ENCODE measurements at places on chromosomes 7 and 10.

DNA sequence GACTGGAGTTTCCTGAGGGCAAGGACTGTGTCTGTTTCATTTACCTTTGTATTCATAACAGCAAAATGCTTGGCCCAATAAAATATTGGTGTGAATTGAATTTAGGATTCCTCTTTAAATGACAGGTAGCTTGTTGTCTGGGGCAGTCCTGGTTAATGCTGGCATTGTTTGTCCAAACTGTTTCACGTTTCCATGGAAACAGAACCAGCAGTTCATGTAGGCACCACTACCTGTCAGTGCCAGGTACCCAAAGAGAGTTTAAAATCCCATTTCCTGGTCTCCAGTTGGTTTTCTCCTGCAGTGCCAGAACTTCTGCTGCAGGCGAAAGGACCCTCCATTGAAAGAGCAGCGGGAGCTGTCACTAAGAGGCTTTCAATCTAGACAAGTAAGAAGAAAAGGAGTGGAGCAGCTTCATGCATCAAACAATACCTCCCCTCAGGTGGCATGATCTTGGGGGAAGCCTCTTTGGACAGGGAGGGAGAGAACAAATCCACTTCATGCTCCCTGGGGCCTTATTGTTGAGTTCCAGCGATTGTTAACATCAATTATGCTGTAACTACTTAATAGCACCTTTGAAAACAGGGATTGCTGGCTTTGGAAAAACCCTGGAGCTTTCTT lies 109.6 kb downstream of the KIF20B start:
- DNase-seq: no peak

GRCh38 chr7:147664541-147664940 lies 926.0 kb upstream of the C7orf33 start:
- DNase-seq: no peak

DNA sequence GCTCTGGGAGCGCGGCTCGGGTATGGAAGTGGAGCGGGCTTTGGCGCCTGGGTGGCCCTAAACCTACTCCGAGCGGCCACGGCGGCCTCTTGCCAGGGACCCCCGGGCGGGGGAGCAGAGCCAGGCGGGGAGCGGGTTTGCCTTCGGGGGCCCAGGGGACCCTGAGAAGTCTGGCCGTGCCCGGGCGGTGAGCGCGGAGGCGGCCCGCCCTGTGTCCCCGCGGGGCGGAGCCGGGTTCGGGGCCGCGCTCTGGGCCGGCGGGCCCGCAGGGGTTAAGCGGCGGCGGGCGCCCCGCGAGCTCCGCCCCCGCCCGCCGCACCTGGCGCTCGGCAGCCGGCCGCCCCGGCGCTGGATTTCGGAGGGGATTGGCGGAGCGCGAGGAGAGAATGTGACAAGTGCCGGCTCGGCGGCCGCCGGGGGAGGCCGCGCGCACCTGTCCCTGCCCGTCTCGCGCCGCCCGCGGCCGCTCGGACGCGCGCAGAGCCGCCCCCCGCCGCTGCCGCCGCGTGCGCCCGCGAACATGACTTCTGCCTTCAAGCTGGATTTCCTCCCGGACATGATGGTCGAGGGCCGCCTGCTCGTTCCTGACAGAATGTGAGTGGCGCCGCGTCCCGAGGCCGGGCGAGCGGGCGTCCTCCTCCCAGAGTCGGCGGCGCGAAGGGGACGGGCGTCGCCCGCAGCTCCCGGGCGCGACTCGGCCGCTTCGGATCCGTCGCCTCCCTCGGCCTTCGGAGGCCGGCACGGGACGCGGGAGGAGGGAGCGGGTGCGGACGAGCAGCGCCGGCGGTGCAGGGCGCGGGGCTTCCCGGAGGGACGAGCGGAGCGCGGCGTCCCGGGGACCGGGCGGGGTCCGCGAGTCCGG lies at the start of gene CELF2:
TSS of gene CELF2 (plus strand) at position 303 of the 862 bp plus-strand sequence. CDS start at position 521, 218 bp downstream.
- DNase-seq: no peak

DNA sequence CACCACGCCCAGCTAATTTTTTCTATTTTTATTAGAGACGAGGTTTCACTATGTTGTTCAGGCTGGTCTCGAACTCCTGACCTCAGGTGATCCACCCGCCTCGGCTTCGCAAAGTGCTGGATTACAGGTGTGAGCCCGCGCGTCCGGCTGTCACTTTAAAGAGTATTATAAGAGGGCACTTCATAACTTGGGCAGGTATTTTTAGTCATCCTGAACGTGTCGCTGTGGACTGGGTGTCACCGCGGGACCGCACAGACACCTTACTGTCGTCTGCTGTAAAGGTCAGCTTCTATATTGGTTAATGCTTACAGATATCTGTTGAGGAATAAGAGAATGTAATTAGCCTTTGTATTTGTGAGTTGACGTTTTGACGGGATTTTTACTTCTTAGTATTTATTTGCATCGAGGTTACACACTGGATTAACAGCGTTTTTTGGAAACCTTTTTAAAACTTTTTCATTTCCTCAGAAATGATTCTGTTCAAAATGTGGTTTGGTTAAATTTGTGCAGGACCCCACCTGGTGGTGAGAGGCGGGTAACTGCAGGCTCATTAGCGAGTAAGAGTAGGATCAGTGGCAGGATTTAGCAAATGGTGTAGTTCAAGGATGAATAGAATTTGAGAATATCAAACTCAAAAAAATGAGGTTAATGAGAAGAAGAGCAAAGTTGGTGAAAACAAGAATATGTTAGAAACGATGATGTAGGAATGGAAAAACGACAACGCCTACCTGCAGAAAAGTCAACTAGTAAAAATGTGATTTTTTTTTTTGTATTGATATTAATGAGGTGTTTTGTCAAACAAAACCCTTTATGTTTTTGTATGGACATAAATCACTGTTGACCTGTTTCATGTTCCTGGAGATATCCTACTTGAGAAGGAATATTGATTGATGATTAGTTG lies 3.2 kb downstream of the DNAJB6 start:
- DNase-seq: no peak

GRCh38 chr10:117272195-117273076 lies 31.5 kb downstream of the SLC18A2 start:
- DNase-seq: no peak

DNA sequence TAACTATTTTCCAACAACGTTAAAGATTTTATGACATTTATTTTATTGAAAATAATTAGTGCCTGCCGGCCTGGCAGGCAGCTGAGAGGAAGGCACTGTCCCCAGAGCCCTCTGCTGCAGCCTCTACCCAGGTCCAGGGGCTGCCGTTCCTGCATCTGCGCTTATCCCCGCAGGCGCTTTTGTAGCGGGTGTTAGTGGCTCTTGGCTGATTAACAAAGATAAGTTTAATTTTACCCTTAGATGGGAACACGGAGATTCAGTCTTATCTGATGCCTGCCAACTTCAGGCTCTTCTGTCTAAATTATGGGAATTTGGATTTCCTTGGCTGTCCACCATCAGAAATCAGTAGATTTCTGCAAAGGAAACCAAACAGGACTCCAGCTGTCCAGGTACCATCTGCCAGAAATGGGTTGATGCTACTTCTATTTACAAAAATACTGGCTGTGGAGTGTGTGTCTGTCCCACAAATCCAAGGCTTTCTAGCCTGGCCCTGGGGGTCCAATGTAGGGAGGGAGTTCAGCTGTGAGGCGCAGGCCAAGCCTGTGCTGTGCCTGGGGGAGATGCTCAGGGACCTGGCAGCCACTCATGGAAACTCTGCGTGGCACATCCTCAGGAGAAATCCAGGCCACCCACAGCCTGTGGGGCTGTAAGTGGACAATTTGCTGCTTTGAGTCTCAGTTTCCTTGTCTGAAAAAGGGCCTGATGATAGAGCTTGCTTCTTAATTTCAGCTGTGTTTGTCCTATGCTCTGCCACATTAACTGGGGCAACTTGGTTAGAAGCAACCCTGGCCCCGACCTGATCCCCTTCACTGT lies 62.0 kb upstream of the IGFBP3 start:
- no peak for DNase-seq

DNA sequence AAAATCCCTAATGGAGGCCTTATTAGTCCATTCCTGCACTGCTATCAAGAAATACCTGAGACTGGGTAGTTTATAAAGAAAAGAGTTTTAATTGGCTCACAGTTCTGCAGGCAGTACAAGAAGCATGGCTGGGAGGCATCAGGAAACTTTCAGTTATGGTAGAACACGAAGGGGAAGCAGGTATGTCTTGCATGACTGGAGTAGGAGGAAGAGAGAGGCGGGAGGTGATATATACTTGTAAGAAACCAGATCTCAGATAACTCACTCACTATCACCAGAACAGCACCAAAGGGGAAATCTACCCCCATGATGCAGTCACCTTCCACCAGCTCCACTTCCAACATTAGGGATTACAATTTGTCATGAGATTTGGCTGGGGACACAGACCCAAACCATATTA lies 35.8 kb downstream of the GNAI1 start:
- DNase-seq: no peak

DNA sequence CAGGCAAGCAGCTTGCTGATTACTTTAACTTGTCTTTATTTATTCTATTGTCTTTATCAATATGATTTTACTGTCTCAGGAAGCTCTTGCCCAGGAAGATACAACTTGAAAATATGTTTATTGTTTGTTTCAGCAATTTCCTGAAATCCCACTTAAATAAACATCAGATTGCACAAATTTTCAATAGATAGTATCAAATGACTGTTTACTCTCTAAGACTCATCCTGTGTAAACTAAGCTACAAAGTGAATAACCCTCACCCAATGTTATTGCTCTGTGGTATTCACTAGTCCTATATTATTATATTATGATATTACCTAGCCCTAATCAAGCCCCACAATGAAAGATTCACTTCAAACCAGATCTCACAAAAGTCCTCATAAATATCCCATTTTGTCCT lies 130.4 kb upstream of the HPS1 start:
- no peak for DNase-seq

GRCh38 chr7:44448922-44449583 lies 41.4 kb downstream of the NUDCD3 start:
- no peak for DNase-seq

DNA sequence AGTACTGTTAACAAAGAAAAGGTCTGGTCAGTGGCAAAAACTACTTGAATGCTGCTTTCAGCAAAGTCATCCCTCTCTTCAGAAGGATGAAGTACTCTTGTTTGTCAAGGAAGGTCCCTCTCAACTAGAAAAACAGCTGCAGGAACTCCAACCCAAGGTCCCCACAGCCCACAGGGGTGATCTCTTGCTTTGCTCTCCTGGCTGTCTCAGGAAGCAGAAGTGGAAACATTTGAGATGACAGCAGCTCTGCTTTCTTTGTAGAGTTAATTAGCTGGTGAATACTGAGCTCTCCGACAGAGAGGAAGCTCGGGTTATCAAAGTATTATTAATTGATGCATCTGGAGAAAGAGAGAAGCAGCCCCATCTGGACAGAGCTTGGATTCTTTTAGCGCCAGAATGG lies 25.4 kb upstream of the LRGUK start:
- peak; percentile 19 for DNase-seq

GRCh38 chr10:71623986-71624291 lies 95.6 kb downstream of the C10orf105 start:
- no peak for DNase-seq

GRCh38 chr10:80196270-80196949 lies 8.9 kb downstream of the ANXA11 start:
- DNase-seq: no peak

GRCh38 chr7:133165001-133165400 lies 83.1 kb upstream of the CHCHD3 start:
- DNase-seq: no peak

DNA sequence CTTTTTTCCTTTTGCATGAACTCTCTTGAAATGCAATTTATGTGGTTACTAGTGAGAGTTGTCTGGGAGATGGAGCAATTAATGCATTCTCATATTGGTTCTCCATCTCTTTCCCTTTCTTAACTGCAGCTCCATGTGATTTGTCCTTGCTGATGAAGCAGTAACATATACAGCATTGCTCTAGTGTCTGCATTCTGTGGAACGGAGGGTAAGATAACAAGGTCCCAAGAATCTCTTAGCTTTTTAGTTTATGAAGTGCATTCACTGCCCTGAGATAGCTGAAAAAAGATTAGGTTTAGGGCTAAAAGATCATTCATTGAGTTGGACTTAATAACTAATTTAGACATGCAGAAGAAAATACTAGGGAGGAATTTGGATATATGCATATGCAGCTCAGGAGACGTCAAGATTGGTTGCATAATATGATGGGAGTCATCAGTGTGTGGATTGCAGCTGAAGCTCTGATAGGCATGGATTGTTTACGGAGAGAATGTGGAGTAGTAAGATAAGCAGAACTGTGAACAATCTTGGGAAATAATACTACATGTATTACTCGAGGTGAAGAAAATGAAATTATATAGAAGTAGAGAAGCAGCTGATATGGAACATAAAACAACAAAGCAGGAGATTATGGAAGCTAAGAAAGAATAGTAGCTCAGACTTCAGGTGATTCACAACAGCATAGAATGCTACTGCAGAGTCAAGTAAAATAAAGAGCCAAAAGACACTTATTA lies 404.7 kb downstream of the ARL4A start:
- DNase-seq: no peak

- DNase-seq: no peak
Measured at GRCh38 chr7:4655311-4655710, 26.8 kb upstream of the FOXK1 start.

GRCh38 chr7:7119729-7120128 lies 62.6 kb upstream of the C1GALT1 start:
- DNase-seq: no peak

DNA sequence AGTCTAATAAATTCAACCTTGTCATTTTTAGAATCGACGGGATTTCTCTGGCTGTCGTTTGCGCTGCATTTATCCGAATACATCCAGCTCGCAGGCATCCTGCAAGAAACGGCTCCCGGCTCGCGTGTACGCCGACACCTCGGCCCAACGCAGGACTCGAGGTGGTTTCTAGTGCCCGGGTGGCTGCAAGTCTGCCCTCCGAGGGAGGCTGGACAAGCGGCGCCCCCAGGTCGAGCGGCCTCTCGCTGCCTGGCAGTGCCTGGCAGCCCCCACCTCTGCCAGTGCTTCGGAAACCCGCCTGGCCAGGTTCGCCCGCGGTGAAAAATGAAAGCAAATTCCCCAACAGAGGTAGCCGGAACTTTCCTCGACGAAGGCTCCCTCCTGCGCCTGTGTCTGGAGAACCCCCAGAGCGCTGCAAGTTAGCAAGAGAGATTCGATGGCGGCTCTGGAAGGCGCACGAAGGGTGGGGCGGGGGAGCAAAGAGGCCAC lies 5.7 kb upstream of the ZNF503 start:
- no peak for DNase-seq

- no peak for DNase-seq
Measured at GRCh38 chr7:96388620-96389383, 66.9 kb upstream of the SLC25A13 start.

DNA sequence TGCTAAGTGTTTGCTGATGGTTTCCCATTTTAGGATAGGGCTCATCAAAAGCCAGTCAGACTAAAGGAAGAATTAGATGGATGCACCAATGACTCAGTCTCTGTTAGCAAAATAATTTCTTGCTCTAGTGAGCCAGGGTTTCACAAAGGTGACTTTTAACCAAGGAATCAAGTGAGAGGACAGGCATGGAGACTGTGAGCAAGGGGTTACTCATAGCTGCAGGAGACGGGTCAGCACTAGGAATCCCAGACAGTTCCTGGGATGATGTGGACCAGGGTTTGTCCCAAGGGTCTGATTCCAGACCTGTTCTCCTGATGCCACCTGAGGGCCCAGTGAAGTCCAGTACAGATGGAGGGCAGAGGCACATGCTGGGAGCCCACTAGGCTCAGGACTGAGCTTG lies 138.1 kb downstream of the NOC3L start:
- DNase-seq: no peak

Measured in GDM1 (cell line).